ENCODE measurements at places on chromosomes 16 and 17.

DNA sequence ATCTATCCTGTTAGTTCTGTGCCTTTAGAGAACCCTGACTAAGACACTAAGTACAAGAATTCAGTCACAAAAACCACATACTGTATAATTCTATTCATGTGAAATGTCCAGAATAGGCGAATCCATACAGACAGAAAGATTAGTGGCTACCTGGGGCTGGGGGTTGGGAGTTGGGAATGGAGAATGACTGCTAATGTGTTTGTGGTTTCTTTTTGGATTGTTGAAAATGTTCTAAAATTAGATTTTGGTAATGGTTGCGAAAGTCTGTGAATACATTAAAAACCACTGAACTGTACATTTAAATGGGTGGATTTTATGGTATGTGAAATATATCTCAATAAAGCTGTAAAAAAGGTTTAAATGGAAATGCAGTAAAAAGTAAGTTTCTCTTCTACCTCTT is 80.4 kb upstream of the AKTIP start:
- no peak for DNase-seq

GRCh38 chr16:88012360-88012759 is 61.1 kb downstream of the BANP start:
- DNase-seq: no peak

GRCh38 chr17:76672270-76672851 is 28.8 kb upstream of the ST6GALNAC1 start:
- no peak for DNase-seq

GRCh38 chr17:13931800-13932460 is 137.4 kb upstream of the COX10 start:
- no peak for DNase-seq

- DNase-seq: no peak
Observed at GRCh38 chr16:15493466-15494180, 59.2 kb downstream of the BMERB1 start.

All from stimulated activated CD4-positive, alpha-beta T cell treated with anti-CD3 and anti-CD28 coated beads, TNF-alpha, amount 100 ng/mL, for 48 hours (primary cell).